ENCODE measurements at places on chromosomes 1 and 21. TPM values are rescaled to one million over a fixed set of nuclear protein-coding genes. Genes with fewer than 3 reads are reported as not detected.

GRCh38 chr1:235425357-235425756 is 58.1 kb downstream of the TBCE start:
- H3K27me3 ChIP-seq: no peaks in the 10 kb centered on the region
- H3K4me3 ChIP-seq: no peak overlapping the region
- peaks cover 4% of the 10 kb centered on the region for H3K36me3 ChIP-seq
- DNase-seq: no peak
- H3K27ac ChIP-seq: no peak overlapping the region

Gene CFHR4
- total RNA-seq: not detected

Gene DENND2D
- total RNA-seq: 210 TPM

Gene HTR1D
- total RNA-seq: not detected

Gene KIF21B
- 175 TPM for total RNA-seq

- no peak overlapping the region for H3K27ac ChIP-seq
- H3K27me3 ChIP-seq: no peaks in the 10 kb centered on the region
- no peak overlapping the region for H3K4me3 ChIP-seq
Measured at GRCh38 chr1:118650107-118650807, 337.9 kb downstream of the TBX15 start.

GRCh38 chr1:86487811-86488141 is 19.0 kb downstream of the CLCA1 start:
- no peak overlapping the region for H3K27ac ChIP-seq
- no peak for DNase-seq
- H3K36me3 ChIP-seq: no peaks in the 10 kb centered on the region
- H3K27me3 ChIP-seq: peaks cover 12% of the 10 kb centered on the region
- H3K4me1 ChIP-seq: no peaks in the 10 kb centered on the region

Gene SPRR2B
- total RNA-seq: not detected

DNA sequence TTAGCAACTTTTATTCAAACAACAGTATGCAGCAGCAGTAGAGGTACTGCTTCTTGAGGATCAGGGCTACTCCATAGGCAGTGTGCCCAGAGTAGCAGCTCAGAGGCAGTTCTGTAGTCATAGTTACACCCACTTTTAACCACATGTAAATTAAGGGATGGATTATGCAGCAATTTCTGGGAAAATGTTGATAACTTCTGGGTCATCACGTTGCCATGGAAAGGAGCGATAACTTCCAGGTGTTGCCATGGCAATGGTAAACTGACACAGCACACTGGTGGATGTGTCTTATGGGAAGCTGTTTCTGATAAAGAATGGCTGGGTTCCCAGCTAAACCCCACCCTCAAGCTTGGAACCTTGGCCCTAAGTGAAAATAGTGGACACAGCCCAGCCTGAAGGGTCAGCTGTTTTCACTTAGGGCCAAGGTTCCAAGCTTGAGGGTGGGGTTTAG is 29.0 kb upstream of the PLA2G2A start:
- H3K4me1 ChIP-seq: no peaks in the 10 kb centered on the region
- H3K27me3 ChIP-seq: peaks cover 30% of the 10 kb centered on the region
- no peak overlapping the region for H3K27ac ChIP-seq
- H3K4me3 ChIP-seq: no peak overlapping the region
- H3K36me3 ChIP-seq: no peaks in the 10 kb centered on the region

Gene HENMT1
- total RNA-seq: 27.3 TPM

- H3K4me3 ChIP-seq: no peak overlapping the region
- H3K36me3 ChIP-seq: no peaks in the 10 kb centered on the region
- peaks cover 17% of the 10 kb centered on the region for H3K4me1 ChIP-seq
- H3K27me3 ChIP-seq: peaks cover 3% of the 10 kb centered on the region
- no peak for DNase-seq
- no peak overlapping the region for H3K27ac ChIP-seq
Measured at GRCh38 chr1:93840956-93841482, 38.0 kb downstream of the DNTTIP2 start.

DNA sequence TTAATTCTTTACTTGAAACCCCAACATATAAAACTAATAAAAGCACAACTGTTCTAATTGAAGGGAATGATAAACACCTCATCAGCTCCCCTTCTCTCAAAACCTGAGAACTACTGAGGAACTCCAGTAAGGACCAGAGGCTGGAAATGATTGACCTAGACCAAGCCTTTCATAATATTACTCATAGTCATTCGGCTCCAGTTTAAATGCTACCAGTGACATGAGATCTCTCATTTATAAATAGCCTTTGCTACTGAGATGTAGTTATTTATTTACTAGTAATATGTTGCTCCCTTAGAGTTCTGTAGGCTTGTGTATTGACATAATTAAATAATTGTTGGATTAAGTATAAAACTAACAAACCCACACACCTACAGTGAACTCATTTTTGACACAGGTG is 209.8 kb upstream of the PRMT6 start:
- H3K4me1 ChIP-seq: no peaks in the 10 kb centered on the region
- H3K4me3 ChIP-seq: no peak overlapping the region
- H3K36me3 ChIP-seq: no peaks in the 10 kb centered on the region
- no peaks in the 10 kb centered on the region for H3K27me3 ChIP-seq
- DNase-seq: no peak

DNA sequence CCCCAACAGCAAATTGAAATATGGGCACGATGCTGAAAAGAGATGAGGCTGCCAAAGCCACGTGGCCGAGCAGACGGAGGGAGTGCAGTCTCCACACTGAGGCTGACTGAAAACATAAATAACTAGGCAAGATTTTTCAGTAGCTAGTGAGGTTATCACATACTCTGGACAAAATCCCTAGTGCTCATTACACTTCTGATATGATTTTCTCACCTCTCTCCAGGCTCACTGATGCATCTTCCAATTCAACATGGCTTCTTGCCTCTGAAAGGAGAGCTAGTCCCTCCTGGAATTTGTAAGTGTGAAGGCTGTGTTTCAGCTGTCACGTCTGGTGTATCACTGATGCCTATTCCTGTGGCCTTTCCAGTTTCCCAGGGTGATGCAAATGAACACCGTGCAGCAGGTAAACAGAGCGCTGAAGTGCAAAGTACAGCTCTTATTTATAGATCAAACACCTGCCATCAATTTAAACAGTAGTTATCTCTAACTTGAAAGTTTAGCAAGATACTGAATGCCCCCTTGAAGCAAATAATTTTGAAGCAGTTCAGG is 656.1 kb downstream of the KIF26B start:
- H3K4me3 ChIP-seq: no peak overlapping the region
- H3K36me3 ChIP-seq: no peaks in the 10 kb centered on the region
- no peaks in the 10 kb centered on the region for H3K27me3 ChIP-seq
- DNase-seq: no peak

- H3K36me3 ChIP-seq: no peaks in the 10 kb centered on the region
- H3K4me1 ChIP-seq: no peaks in the 10 kb centered on the region
- H3K27ac ChIP-seq: no peak overlapping the region
- H3K27me3 ChIP-seq: no peaks in the 10 kb centered on the region
- no peak overlapping the region for H3K4me3 ChIP-seq
- DNase-seq: no peak
Measured at GRCh38 chr1:59404796-59405195, 107.9 kb downstream of the FGGY start.

Gene BCL2L15
- 1.6 TPM for total RNA-seq

- H3K4me1 ChIP-seq: no peaks in the 10 kb centered on the region
- no peak for DNase-seq
- no peaks in the 10 kb centered on the region for H3K36me3 ChIP-seq
- no peak overlapping the region for H3K4me3 ChIP-seq
Measured at GRCh38 chr1:242448910-242449645, 75.4 kb downstream of the PLD5 start.

Data from activated CD4-positive, alpha-beta memory T cell treated with anti-CD3 and anti-CD28 coated beads, Interleukin-2, amount 10 ng/mL, durations not matched to agents 7 days and 5 days (primary cell).